ENCODE measurements at places on chromosomes 6 and 20.
A peak's percentile ranks its signal among the peaks of the same experiment; 100 is the strongest.

- no peak for DNase-seq
Observed at GRCh38 chr20:8711501-8711900, 357.4 kb upstream of the PLCB4 start.

- DNase-seq, result peak; percentile 62
Observed at GRCh38 chr6:167906899-167907298, 80.2 kb downstream of the AFDN start.

GRCh38 chr6:16769986-16770376 is 8.7 kb upstream of the ATXN1 start:
- no peak for DNase-seq

- DNase-seq, result no peak
Observed at GRCh38 chr6:161013695-161014094, 22.1 kb downstream of the MAP3K4 start.
